ENCODE measurements at places on chromosomes 12 and 14. TPM values are rescaled to one million over a fixed set of nuclear protein-coding genes. Genes with fewer than 3 reads are reported as not detected.

Gene TAS2R13
- 0.66 TPM for total RNA-seq

Gene TAS2R8
- not detected for total RNA-seq

Gene MON2
- total RNA-seq = 17.0 TPM

Gene ZC3H14
- total RNA-seq = 45.7 TPM

Gene CDC42BPB
- 71.2 TPM for total RNA-seq

Gene CCDC197
- total RNA-seq = 1.4 TPM

Gene RHOJ
- 26.0 TPM for total RNA-seq

Gene IL31
- not detected for total RNA-seq

Gene HIP1R
- total RNA-seq = 25.6 TPM

Gene CACNA1C
- 135 TPM for total RNA-seq

Gene STYK1
- total RNA-seq = not detected

Gene BCDIN3D
- total RNA-seq = 2.9 TPM

Gene POTEM
- total RNA-seq = not detected

Gene SERPINA3
- total RNA-seq = 2.7 TPM

Gene EXOC3L4
- 0.40 TPM for total RNA-seq

Gene ENDOU
- total RNA-seq = not detected

Gene RFX4
- total RNA-seq = not detected

Gene OR6C70
- not detected for total RNA-seq

Gene TROAP
- total RNA-seq = 0.67 TPM

Gene NOVA1
- 0.60 TPM for total RNA-seq

Gene PELI2
- total RNA-seq = 3.3 TPM

Gene A2M
- total RNA-seq = 547 TPM

Gene TMCC3
- 4.7 TPM for total RNA-seq

Gene KRT86
- not detected for total RNA-seq

Gene SLC7A8
- total RNA-seq = 8.8 TPM

Gene ITGA5
- 55.0 TPM for total RNA-seq

Gene APPL2
- total RNA-seq = 14.4 TPM

Gene COCH
- 1.4 TPM for total RNA-seq

Gene RPS6KA5
- 7.6 TPM for total RNA-seq

Gene CCND2
- total RNA-seq = 192 TPM

Gene PCK2
- total RNA-seq = 3.9 TPM

Gene TSHR
- not detected for total RNA-seq

Gene PTCSC3
- total RNA-seq = not detected

Gene VEZT
- 58.5 TPM for total RNA-seq

Gene CLEC4D
- total RNA-seq = 0.14 TPM

Gene GRIP1
- 1.1 TPM for total RNA-seq

Gene IL23A
- 0.69 TPM for total RNA-seq

Gene SLCO1B3
- not detected for total RNA-seq

Gene C12orf56
- not detected for total RNA-seq

Gene PIP4P1
- 22.3 TPM for total RNA-seq

Gene ACRBP
- 0.88 TPM for total RNA-seq

Gene LTB4R2
- total RNA-seq = 1.2 TPM

Gene ZC2HC1C
- 8.4 TPM for total RNA-seq

Gene LRFN5
- total RNA-seq = 0.25 TPM

Gene PAN2
- 43.8 TPM for total RNA-seq

Gene KRT81
- total RNA-seq = not detected

Gene TMPRSS12
- not detected for total RNA-seq

Gene SIX1
- total RNA-seq = not detected

Gene DEPDC4
- 0.62 TPM for total RNA-seq

Gene AQP5
- not detected for total RNA-seq

Gene STAC3
- total RNA-seq = 0.47 TPM

All from heart left ventricle (tissue), 16 donors.